Stimulated activated CD8-positive, alpha-beta memory T cell treated with anti-CD3 and anti-CD28 coated beads, Interleukin-15, amount 100 ng/mL, for 1 hour (primary cell): ENCODE measurements at places on chromosomes 7 and 10.

GRCh38 chr7:28490831-28491230 lies 78.5 kb downstream of the CREB5 start:
- no peak for DNase-seq

GRCh38 chr10:75377869-75378268 lies 23.7 kb downstream of the ZNF503 start:
- DNase-seq, result no peak

DNA sequence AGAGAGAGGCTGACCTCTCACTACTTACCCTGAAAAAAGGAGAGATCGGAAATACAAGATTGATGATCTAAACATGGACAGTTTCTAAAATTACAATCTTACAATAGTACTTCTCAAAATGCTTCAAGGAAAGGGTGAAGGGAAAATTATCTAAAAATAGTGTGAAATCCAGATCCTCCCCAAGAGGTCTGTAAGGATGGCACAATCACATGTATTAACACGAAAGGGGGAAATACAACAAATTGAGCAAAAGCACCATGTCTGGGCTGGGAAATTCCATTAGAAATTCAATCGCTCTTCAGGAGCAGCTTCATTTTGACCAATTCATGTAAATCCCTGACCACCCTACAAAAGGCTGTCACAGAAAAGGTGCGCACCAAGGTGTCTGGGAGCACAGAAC lies 67.0 kb downstream of the PKD1L1 start:
- no peak for DNase-seq

DNA sequence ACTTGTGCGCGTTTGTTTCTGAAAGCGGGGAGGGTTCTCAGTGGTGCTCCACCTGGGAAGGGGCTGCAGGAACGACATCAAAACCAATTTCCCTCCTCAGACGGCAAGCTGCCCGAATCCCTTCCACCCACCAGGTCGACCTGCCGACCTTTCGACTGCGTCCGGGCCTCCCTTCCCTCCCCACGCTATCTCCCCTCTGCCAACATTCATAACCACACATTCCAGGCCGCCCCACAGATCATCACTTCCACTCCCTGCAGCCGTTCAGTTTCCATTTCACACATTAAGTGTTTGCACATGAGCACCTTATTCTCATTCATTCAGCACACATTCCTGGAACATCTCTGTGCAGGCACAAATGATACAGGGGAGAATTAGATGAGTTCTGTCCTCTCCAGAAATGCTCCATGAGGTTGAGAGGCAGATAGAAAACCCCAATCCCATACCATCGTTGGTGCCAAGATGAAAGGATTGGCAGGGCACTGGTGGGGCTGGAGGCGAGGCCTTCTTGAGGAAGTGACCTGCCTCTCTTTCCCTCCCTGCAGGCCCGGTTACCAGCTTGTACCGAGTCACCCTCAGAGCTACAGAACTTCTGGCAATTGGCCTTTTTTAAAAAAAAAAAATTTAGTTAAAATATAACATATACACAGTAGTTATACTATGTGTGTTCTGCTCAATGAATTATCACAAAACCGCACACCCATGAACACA lies 70.0 kb downstream of the MINDY4 start:
- DNase-seq, result no peak

- no peak for DNase-seq
Measured at GRCh38 chr10:8304861-8305260, 250.4 kb downstream of the GATA3 start.

DNA sequence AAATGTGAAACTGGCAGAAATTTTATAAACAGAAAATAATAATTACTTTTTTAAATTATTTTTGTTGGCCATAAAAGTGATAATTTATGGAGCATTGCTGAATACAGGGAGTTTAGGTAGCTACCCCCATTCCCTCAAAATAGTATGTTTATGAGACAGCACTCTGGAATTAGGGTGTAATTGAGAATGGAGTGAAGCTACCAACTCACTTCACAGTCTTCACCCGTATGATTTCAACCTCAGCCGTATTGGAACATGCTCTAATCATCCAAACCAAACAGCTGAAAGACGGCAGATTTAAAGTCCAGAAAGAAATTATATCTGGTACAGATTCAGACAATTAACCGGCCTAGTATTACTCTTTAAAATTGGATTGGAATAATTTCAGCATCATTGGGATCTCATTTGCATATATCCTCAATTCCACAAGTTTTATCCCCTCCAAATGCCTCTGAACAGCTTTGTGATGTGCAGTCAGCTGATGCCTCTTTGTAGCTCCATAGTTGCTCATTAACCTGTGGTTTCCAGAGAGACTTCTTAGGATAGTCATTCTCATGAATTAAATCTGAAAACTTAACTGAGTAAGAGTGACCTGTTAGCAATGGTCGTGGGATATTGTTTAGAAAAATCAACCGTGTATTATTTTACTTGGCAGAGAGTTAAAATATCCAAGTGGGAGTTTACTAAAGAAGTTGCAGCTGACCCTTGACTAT lies 59.1 kb upstream of the GJD4 start:
- DNase-seq, result no peak

- no peak for DNase-seq
Measured at GRCh38 chr7:5429857-5430611, 6.4 kb upstream of the TNRC18 start.

DNA sequence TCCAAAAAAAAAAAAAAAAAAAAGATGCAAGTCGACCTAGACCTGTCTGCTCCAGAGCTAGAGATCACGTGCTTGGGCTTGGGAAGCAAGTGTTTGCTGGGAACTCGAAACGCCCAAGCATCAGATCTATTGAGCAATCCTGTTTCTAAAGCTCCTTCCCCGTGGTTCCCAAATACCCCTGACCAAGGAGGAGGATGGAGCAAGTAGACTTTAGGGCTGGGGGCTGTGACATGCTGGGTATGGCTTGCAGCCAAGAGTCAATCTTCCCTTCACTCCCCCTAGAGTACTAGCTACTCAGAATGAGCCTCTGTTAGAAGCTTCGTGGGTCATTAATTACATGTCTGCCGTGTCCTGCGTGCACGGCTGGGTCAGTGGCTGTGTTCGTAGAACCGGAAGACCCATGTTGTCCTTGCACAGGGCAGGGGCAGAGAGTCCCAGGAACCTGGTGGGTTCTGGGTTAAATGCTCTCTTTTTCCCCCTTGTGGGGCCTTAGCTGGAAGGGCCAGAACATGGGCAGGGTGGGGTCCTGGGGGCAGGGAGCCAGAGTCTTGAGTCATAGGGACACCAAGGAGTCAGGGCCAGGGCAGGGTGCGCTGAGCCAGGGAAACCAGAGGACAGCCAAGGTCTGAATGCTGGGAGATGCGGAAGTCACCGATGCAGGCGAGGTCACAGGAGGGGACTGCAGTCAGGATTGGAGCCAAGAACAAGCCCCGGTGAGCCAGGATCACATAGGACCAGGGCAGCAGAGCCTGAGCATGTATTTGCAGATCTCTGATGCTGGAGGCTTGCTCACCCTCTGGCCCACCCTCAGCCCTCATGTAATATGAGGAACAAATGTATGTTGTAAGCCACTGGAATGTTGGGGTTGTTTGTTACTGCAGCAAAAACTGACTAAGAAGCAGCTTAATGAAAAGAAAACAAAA lies 34.6 kb upstream of the TPST1 start:
- no peak for DNase-seq

DNA sequence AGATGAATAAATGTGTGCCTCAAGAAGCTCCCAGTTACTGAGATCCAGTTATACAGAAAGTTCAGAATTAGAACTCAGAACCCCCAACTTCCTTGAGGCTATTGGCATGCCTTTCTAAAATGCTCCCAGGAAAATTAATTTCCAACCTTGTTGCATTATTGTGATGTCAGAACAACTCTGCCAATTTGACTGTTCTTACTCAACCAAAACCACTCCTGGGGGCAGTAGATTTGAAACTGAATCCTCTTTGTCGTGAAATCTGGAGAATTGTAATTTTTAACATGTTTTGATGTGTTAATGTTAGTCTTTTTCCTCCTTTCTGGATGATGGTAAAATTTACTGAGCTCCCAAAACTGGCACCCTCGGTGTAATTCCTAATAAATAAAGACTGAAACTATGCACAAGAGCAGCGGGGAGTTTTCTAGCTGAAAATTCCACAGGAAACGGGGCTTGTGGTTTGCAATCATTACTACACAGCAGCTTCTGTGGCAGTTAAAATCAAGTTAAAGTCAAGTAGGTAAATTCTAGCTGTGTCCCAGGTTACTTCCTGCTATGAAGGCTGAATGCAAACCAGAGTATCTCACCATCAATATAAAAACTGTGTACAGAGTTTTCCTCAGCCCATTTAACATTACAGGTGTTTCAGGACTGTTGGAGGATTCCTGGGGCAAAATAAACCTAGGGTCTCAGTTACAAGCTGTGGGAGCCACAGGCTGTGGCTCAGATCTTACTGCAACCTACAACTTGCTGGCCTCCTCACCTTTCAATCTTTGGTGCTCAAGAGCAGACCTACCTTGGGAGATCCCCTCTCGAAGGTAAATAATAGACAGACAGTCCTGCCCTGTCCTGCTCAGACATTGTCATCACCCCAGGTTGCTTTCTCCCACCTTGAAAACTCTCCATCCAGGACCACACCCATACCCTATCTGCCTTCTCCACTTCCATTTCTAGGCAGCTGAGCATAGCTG lies 156.3 kb upstream of the KMT2E start:
- no peak for DNase-seq

- no peak for DNase-seq
Measured at GRCh38 chr7:14340393-14341074, 351.1 kb upstream of the ETV1 start.

GRCh38 chr7:144824360-144824759 lies 11.5 kb downstream of the TPK1 start:
- no peak for DNase-seq

DNA sequence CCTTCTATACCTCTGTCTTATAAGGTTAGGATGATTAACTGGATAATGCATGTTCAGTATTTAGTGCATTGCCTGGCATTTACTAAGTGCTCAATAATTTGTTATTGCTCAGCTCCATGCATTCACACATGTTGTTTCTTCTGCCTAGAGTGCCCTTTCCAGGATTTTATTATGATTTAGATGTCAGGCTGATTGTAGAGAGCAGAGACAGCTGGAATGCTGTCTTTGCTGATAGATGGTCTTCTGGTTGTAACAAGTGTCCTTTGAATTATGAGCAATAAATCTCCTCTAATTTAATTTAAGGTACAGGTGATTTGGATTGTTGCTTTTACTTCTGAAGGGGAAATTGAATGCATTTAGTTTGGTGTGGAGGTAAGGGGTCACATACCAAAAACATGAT lies 548.0 kb downstream of the MAGI2 start:
- no peak for DNase-seq

DNA sequence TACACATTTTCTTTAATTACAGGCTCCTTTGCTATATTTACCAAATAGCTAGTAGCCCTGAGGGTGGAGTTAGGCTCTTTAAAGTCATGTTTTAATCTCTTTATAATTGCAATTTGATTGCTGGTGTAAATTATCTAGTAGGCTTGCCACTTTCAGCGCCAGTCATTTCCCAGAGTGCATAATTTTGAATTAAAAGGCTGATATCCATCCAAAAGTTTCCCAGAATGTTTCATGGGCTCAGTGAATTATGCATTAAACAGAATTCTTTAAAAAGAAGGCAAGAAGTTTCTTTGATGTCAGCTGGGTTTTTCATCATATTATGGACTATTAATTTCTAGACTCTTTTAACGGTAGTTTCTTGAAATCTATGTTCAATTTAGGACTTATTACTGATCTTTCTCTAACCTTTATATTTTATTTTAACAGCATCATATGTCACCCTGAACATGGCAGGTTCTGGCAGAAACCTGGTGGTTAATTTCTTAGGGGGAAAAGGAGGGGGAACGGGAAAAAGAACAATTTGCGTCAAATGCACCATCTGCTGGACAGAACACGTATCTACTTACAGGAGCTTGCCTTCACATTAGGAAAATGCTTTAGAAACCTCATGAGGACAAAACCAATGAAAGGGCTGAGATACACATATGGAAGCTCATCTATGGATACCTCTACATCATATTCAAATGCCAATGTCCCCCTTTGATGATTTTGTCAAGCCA lies 171.1 kb downstream of the GRM3 start:
- DNase-seq, result no peak

DNA sequence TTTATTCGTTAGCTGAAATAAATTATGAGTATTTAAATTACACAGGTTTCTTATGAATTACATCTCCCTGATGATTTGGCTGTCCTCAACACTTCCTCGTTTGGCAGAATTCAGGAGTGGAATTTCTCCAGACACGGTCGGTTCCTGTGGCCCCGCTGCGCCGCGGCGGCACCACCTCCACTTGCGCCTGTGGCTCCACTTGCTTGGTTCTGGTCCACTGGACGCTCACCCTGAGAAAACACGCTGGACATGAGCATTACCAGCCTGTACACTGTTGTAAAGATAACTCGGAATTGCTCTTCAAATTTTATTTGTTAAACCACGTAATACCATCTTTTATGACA lies 85.3 kb downstream of the ZNF33B start:
- DNase-seq, result no peak

DNA sequence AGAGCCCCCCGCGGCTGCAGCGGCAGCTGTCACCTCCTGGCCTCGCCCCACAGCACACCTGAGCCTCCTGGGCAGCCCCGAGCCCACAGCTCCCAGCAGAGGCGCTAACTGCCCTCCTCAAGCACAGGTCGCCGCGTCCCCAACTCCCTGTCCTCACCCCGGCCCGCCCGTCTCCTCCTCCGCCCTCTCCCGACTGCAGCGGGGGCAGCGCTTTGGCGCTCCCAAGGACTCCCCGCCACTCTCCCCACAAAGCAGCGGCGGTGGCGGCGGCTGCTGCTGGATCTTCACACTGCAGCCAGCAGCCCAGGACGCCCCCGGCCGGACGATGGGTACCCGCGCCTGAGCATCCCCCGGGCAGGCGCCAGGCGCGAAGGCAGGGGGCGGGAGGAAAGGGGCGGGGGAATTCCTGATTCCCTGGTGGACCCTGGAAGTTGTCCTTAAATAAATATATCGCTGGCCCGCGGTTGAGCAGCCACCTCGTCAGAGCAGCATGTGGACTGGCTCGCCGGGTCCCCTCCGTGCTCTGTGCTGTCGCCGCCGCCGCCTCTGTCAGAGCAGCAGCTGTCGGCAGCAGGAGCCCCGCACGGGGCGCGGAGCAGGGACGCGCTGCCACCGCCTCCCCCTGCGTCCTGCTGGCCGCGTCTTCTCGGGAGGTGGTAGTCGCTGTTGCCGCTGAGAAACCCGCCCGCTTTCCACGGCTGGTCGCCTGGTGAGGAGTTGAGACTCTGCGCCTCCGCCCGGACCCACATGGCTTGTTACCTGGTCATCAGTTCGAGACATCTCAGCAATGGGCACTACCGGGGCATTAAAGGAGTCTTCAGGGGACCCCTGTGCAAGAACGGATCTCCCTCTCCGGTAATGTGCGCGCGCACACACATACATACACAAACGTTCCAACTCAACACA lies at the start of gene ZNF804B:
ZNF804B (plus strand) TSS at position 471 of the 906 bp plus-strand sequence; CDS start at position 748, 277 bp downstream.
- DNase-seq, result no peak
